Stimulated activated CD4-positive, alpha-beta T cell treated with anti-CD3 and anti-CD28 coated beads, Interleukin-12 subunit alpha, Interleukin-12 subunit beta, amount 100 ng/mL, for 4 hours (primary cell): ENCODE measurements at places on chromosomes 3 and 15.
A peak's percentile ranks its signal among the peaks of the same experiment; 100 is the strongest.

DNA sequence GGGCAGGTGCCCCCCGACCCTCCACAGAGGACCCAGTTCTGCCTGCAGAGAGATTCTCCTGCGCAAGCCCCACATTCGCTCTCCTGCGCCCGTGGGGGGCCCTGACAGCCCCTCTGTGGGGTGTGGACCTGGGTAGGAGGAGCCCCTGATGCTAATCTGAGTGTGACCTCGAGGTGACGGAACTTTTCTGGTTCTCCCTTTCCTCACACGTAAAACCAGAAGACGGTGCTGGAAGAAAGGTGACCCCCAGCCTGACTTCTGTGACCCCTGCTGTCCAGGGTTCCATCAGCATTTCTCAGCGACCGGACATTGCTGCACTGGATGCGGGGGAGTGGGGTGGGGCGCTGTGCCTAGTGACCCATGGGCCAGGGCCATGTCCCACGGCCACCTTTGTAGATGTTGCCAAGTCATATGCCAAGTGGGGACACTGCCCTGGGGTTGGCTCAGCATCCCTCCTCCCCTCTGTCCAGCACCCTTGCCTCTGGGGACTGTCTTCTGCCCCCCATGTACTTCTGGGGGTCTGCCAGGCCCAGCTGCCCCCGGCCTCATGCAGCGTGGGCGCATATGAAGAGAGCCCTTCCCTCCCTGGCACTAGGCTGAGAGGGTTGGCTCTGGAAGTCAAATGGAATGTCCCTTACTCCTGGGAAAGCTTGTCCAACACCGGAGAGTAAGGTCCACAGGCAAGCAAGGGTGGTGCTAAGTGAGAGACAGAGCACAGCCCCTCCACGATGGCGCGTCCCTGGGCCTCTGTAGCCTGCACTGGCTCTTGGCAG, 129.1 kb upstream of the MEF2A start:
- no peak for DNase-seq

DNA sequence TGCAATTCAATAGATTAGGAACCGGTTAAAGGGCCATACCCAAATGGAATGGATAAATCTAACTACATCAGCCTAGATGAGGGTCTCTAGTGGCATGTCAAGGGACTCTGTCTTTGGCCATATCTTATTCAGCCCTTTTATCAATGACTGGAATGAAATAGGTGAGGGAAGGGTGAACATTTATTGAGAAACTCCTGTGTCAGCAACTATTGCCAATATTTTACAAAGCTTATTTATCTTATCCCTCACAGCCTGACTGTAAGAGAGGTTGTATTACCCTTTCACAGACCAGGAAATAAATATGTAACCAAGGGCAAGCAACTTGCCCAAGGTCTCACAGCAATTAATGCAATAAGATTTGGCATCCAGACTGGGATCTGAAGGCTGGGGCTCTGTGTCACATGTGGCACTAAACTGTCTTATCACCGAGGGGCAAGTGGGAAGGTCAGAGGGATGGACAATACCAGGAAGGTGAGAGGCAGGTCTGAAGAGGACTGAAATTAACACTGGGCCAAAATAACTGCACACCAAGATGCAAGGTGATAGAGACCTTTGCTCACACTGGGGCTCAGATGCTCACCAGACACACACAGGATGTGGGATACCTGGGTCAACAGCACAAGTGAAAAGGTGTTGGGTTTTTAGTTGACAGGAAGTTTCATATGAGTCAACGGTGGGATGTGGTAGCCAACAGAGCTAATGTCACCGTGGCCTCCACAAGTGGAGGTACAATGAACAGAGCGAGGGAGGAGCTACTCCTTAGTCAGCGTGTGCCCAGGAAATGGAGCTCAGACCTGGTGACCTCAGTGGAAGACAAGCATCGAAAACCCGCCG, 261.3 kb downstream of the RPLP1 start:
- DNase-seq: peak; percentile 25

- no peak for DNase-seq
Observed at GRCh38 chr3:169297214-169297613, 366.3 kb downstream of the MECOM start.

DNA sequence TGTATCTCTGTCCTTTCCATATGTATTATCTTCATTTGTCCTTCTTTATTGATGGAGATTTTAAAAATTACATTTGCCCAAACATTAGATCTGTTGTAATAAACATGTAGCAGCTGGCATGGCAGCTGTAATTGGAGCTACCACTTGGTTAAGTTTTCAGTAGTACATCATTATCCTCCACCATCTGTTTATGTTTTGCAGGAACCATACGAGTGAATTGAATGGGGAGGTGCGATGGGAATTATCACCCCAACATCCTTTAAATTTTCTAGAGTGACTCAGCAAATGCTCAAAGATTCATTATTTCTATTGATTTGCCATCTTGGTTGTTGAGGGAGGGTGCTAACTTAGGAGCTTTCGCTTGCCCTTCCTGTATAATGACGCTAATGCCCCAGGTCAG, 32.6 kb upstream of the NOX5 start:
- DNase-seq: no peak

DNA sequence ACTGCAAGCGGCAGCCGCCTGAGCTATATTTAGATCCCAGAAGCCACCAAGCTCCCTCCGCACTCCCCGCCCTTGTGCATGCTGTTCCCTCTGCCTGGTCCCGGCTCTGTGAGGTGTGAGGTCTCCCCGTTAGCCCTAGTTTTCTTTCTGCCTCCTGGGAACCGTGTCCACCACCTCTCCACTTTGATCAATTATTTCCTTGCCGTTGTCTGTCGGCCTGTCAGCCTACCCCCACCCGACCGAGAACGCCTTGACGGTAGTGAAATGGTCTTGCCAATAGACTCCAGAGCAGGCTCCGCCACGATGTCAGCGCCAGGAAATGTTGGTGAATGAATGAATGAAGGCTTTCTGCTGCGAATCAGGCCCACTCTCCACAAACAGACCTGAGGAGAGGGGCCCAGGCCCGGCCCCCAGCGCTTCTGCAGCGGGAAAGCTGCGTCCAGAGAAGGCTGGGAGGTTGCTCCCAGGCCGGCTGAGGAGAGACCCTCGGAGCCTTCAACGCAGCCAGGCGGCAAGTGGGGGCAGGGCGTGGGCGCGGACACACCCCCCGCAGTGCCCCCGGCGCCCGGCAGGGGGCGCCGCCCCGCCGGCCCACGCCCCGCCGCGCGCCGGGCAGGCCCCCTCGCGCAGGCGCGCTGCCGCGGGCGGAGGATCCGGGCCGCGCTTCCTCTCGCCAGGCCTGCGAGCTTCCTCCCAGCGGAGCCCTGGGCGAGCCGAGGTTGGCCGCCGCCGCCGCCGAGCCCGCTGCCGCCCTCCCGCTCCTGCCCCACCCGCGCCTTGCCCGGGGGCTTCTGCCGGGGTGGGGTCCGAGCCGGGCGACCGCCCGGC, at the start of gene CSK:
TSS of gene CSK (plus strand) at position 650 of the 828 bp plus-strand sequence. CDS start 16,218 bp downstream, outside the sequence.
- DNase-seq: peak; percentile 75
